Effector CD4-positive, alpha-beta T cell (primary cell): ENCODE measurements at places on chromosomes 3 and 15.

DNA sequence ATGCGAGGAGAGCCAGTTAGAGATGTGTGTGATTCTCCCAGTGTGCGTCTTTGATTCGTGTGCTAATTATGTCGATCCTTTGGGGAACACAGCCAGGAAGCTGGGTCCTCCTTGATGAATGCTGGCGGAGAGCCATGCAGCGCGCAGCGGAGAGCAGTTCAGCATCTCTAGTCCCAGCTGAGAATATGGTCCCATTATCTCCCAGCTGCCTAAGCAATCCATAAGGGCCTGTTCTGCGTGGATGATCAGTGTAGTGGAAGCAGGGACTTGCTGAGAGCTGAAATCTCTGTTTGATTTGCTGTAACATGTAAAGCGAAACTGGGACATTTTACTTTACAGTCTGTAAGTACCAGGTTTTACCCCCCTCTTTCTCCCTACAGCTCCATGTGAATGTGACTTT, 412.7 kb downstream of the CNTN4 start:
- DNase-seq, result no peak

DNA sequence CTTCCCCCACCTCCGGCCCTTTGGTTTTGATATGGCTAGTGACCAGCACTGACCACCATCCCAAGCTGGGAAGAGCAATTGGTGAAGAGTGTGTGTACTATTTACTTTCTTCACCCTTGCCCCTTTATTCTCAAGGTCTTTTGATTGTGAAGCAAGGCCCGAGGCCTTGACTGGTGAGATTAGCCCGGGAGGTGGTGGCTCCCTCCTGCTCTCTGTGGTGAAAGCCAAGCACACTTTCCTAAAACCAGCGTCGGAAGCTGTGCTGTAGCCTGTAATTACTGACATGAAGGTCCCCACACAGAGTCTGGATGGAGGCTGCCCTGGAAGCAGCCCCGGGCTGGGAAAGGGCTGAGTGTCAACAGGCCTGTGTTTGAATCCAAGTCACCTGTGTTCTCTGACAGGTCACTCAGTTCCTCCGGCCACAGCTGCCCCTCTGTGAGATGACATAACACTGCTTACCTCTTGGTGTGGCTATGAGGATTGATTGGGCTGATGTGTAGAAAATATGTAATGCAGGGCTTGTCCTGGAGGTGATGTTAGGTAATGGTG, 60.5 kb upstream of the PRR23C start:
- no peak for DNase-seq

GRCh38 chr3:197753263-197753662, 3.6 kb downstream of the FYTTD1 start:
- no peak for DNase-seq

DNA sequence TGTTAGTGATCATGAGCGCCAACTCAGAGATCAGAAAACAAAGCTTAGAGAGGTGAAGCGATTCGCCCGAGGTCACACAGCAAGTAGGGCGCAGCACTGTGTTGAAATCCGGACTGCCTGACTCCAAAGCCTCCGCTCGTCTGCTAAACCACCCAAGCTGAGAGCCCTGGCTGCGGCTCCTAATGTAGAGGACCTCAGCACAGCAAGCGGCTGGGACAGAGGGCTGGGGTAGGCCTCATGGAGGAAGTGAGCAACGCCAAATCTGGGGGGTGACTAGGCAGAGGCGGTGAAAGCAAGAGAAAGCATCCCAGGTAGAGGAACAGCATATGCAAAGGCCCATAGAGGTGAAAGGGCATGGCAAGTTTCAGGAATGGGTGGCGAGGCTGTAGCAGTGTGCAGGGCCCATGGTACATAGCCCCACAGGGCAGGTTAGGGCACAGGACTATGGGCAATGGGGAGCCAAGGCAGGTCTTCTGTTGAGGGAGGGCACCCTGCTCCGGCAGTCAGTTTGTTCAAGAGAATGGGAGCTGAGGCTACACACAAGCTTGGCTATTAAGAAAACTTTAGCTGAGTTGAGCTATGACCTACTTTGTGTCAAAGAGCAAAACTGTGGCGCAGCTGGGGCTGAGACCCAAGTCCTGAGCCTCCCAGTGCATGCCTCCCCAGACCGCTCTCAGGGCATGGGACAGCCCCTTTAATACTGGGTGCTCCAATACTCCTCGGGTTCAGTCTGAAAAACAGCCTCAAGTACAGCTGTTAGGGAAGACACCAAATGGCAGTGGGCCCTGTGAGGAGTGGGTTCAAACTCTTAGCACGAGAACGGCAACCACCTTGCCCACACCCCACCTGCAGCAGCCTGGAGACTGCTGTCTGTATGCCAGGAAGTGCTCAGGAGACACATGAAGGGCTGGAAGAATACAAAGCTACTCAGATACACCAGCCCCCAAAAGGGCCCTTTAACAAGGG, 988 bp upstream of the CFAP92 start:
- no peak for DNase-seq

GRCh38 chr15:55267401-55268175, 22.0 kb downstream of the RAB27A start:
- peak; percentile 69 for DNase-seq
